ENCODE measurements at places on chromosomes 7 and 10.

GRCh38 chr10:49458869-49459268 is 63.0 kb upstream of the DRGX start:
- no peak for DNase-seq

- DNase-seq, result no peak
Measured at GRCh38 chr7:87853237-87853864, 22.8 kb downstream of the SLC25A40 start.

- DNase-seq, result no peak
Measured at GRCh38 chr7:69678494-69679187, 80.4 kb downstream of the AUTS2 start.

GRCh38 chr7:44557485-44557884 is 16.2 kb downstream of the DDX56 start:
- DNase-seq, result no peak

DNA sequence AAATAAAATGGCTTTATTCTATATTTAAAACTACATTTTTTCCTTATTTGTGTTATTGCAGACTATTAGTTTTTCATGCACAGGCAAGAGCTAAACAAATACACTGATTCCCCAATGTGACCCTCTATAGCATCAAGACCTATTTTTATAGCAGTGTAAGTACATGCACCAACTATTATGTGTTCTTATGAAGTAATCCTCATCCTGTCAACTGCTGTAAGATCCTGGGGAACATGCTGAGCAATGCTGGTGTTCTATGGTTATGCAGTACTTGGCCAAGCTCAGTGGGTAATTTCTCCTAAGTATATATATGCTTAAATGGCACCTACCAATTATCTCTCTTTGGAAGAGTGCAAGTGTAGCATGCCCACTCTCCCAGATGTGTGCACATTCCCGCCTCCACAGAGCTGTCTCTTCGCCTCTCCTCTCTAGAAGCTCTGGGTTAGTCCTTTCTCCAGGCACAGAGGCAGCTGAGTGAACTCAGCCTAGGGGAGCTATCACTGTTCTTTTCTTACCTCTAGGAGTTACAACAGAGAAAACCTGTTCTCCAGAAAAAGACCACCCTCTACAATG is 428.8 kb downstream of the KCNMA1 start:
- DNase-seq, result no peak

DNA sequence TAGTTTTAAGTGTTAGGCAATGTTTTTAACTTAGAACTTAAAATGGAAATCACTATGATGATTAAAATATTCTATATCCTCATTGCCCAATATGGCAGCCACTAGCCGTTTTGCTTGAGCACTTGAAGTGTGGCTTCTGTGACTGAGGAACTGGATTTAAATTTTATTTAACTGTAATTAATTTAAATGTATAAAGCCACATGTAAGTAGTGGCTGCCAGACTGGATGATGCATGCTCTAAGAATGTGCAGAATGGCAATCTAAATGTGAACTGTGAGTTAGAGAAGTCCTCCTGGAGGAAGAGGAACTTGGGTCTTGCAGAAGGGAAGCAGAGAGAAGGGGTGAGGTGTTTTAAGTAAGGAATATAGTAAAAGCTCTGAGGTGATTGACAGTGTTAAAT is 451.4 kb downstream of the SUGCT start:
- DNase-seq, result no peak

DNA sequence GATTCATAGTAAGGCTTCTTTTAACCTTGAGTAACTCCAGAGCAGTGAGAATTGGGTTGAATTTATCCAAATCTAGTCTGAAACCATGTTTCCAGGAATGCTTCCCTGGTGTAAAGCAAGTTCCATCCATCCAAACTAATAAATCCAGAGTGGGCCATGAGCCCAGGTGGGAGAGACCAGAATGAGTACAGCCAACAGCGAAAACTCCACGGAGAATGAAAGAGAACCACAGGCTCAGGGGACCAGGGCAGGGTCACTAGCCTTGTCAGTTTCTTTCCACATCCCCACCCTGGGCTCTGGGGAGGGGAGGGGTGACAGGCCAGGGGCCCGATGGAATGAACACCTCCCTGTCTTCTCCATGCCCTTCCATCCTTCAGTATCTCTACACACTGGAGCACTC is 180.1 kb downstream of the NEURL1 start:
- DNase-seq, result no peak

DNA sequence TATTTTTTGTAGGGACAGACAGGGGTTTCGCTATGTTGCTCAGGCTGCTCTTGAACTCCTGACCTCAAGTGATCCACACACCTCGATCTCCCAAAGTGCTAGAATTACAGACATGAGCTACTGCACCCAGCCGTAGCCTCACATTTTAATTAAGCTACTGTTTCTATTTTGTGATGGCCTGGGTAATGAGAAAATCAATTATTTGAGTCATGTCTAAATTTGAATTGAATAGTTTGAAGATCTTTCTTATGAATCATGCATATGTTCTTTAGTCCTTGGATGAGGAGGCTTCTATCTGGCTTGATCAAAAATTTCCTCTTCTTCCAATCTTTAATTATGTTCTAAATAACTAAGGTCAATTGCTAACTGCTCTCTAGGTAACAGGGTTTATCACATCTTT is 175.0 kb downstream of the REEP3 start:
- DNase-seq, result no peak

GRCh38 chr7:106621393-106622132 is 39.4 kb downstream of the CCDC71L start:
- no peak for DNase-seq

- no peak for DNase-seq
Measured at GRCh38 chr10:3708852-3709251, 76.2 kb downstream of the KLF6 start.

DNA sequence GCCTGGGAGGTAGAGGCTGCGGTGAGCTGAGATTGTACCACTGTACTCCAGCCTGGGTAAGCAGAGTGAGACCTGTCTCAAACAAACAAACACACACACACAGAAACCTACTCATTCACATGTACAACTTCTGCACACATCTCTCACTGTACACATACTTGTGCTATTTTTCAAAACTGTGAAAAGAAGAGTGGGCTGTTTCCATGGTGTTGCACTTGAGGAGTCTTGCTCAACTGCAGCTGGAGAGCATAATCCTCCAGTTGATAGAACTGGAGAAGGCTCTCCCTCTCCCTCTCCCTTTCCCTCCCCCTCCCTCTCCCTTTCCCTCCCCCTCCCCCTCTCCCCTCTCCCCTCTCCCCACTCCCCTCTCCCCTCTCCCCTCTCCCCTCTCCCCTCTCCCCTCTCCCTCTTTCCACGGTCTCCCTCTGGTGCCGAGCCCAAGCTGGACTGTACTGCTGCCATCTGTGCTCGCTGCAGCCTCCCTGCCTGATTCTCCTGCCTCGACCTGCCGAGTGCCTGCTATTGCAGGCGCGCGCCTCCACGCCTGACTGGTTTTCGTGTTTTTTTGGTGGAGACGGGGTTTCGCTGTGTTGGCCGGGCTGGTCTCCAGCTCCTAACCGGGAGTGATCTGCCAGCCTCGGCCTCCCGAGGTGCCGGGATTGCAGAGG is 43.7 kb upstream of the DLD start:
- DNase-seq, result no peak

GRCh38 chr10:109880886-109881768 is 42.2 kb downstream of the XPNPEP1 start:
- no peak for DNase-seq

- DNase-seq, result no peak
Measured at GRCh38 chr10:65325913-65326312, 1599.9 kb upstream of the LRRTM3 start.

GRCh38 chr10:93336678-93337077 is 145.5 kb downstream of the MYOF start:
- DNase-seq, result no peak

GRCh38 chr7:43792471-43793150 is 34.1 kb downstream of the BLVRA start:
- DNase-seq, result peak; percentile 58

GRCh38 chr7:97845622-97846203 is 26.5 kb downstream of the ASNS start:
- peak; percentile 22 for DNase-seq

- no peak for DNase-seq
Measured at GRCh38 chr10:68047554-68048327, 27.3 kb downstream of the HERC4 start.

- DNase-seq, result no peak
Measured at GRCh38 chr7:101200504-101200861, 353 bp downstream of the MOGAT3 start.

DNA sequence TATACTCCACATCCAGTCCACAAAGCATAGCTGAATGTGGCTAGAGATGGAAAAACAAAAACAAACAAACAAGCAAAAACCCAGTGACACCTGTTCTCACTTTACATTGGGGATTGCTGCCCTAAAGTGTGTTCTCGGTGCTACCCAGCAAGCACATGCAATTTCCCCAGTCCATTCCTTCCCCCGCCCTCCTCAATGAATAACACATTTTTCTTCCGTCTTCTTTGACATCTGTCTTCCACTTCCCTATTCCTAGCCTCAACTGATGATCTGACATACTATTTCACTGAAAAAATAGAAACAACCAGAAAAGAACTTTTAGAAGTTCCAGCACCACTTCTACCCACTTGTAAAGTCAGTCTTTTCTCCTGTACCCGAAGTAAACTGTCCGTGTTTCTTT is 147.1 kb downstream of the MALRD1 start:
- no peak for DNase-seq

DNA sequence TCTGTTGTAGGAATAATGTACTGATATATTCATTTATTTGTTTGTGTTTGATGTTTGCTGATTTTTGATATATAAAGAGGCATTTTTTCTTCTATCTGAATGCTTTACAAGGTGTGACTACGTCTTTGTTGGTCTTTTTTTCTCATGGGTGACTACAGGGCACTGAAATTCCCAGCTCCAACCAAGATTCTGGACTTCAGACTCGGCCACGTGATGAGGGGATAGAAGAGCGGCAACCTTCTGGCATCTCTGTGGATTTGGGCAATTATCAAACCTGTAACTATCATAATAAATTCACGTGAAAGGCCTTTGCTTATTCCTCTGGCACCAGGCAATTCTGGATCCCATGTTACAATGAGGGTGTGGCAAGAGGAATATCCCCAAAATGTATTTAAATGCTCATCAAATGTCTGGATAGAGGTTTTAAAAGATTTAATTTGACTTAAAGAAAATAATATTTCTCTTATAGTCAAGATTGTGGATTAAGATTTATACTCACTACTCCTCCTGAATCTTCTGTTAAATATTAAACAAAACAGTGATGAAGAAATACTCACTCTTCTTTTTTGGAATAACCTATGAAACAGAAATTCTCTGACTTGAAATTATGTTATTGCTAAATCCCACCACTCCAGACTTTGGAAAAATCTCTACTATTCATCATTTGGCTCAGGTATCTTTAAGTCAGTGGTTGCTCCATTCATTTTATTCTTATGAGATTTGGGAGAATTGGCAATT is 276.3 kb downstream of the GPR37 start:
- DNase-seq, result no peak

DNA sequence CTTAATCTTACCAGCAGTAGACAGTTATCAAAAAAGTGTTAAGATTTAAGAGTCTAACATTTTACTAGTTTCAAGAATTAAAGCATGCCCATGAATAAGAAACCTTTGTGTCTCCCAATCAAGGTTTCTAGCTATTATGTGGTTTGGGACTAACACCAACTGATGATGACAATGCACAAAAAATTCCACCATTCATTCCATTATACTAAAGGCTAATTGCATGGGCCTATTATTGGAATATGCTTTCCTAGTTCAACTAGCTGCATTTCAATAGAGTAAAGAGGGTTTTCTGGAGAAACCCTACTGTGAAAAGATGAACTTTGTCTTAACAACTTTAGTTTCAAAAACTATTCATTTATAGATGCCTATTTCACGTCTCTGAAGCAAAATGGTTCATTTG is 44.6 kb downstream of the UBE2H start:
- DNase-seq, result no peak

Data from COLO829 (cell line).